CD4-positive, alpha-beta T cell treated with Interleukin-17A for 1 hour (primary cell): ENCODE measurements at places on chromosomes 2 and 18.

DNA sequence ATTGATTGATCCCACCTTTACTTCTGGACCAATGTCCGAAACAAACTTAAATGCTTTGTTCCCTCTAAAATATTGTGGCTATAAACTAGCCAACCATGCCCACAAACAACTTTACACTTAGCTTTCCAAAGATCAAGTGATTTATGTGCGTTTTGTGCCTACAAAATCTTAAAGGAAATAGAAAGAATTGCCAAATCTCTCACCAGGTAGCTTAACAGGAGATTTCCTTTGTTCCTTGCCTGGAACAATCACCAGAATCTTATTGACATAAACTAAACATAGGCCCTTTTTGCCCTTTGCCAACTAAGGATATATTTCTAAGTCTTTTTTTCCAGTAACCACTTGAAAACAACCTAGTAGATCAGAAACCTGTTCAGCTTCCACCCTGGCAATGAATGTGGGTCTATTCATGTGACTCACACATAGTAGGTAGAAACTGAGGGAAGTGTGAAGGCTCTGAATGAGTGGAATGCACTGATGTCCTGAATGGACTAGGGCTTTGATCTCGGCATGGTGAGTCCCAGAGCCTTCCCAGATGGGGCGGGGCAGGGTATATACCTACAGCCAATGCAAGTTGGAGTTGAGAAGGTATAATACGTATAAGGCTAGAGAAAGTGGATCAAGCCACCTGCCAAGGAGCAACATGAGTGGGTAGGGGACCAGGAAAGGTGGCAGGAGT is 94.6 kb upstream of the PPP1CB start:
- no peak for DNase-seq

- DNase-seq = peak; percentile 51
Measured at GRCh38 chr2:88753833-88754584, 62.5 kb downstream of the RPIA start.

DNA sequence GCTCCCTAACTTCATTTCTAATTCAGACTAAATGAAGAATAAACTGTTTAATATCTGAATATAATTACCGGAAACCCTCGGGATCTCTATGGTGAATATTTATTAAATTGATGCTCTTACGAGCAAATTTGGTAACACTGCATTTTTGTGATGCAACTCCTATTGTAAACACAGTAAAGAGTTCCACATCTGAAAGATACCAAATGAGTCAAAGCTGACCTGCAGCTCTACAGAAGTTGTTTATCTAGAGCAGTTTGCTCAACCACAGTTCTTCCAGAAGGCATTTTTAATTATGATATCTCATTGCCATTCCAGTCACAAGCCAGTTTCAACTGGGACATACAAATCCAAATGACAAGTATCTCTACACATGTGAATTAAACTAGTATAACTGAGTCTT is 129.7 kb downstream of the PKP4 start:
- DNase-seq = no peak

DNA sequence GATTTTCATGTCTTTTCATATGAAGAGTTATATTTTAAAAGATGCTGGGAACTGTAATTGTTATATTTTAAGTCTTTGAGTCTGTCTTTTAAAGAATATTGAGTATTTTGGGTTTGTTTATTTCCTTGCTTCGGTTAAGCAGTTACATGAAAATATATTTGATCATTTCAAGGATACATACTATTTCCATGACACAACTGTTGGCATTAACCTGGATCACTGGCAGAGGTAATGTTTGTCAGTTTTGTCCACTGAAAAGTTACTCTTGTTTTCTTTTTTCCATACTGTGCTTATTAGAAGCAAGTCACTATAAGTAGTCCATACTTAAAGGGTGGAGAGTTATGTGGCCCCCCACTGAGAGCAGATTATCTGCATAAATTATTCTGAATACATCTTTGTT is 1142.0 kb upstream of the TMEFF2 start:
- DNase-seq = no peak

GRCh38 chr2:39124746-39125057 is 3.9 kb upstream of the SOS1 start:
- DNase-seq = no peak

- no peak for DNase-seq
Measured at GRCh38 chr2:226383461-226383860, 416.2 kb downstream of the IRS1 start.

- no peak for DNase-seq
Measured at GRCh38 chr18:44548291-44549221, 132.1 kb upstream of the SETBP1 start.

DNA sequence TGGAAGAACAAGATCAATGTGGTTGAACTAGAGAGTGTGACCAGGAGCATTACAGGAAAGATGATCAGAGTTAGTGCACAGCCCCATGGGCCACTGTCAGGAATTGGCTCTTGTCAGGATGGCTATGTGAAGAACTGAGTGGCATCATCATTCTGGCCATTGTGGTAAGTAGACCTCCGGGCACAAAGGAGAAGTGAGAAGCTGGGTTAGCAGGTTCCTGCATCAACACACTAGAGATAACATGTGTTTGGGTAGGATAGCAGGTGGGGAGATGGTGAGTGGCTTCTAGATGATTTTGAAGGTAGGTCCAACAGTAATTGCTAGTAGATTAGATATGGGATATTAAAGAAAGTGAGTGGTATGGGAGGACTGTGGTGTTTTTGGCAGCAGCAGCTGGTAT is 408.2 kb downstream of the TSN start:
- no peak for DNase-seq
